ENCODE measurements at places on chromosomes 2 and 18. TPM values are rescaled to one million over a fixed set of nuclear protein-coding genes. Genes with fewer than 3 reads are reported as not detected.
A peak's percentile ranks its signal among the peaks of the same experiment; 100 is the strongest.

Gene UGP2
- total RNA-seq, result 182 TPM

DNA sequence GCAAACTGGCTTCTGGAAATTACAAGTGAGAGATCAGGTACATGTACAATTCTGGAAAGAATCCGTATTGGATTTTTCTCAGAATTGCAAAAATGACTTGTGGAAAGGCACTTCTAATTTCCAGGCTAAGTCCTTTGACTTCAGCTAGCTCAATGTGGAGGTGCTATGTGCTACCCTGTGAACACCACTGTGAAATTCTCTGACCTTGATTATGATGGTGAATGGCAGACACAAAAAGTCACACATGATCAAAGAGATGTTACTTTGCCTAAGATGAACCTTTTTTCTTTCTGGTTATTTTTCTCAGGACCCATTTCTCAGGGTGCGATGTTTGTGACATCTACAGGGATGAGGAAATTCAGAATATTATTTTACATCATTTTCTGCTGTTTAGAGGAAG is 856.6 kb upstream of the VRK2 start:
- no peak for DNase-seq

GRCh38 chr2:96100893-96101304 is 15.5 kb downstream of the ADRA2B start:
- DNase-seq, result no peak

Gene CCBE1
- total RNA-seq, result under 0.01 TPM

- no peak for DNase-seq
Observed at GRCh38 chr2:160144280-160144990, 55.6 kb downstream of the ITGB6 start.

Gene RABL2A
- 4.8 TPM for total RNA-seq

Gene CHRNG
- total RNA-seq, result not detected

Gene PDCD1
- total RNA-seq, result not detected

Gene HOXD10
- 4.4 TPM for total RNA-seq

DNA sequence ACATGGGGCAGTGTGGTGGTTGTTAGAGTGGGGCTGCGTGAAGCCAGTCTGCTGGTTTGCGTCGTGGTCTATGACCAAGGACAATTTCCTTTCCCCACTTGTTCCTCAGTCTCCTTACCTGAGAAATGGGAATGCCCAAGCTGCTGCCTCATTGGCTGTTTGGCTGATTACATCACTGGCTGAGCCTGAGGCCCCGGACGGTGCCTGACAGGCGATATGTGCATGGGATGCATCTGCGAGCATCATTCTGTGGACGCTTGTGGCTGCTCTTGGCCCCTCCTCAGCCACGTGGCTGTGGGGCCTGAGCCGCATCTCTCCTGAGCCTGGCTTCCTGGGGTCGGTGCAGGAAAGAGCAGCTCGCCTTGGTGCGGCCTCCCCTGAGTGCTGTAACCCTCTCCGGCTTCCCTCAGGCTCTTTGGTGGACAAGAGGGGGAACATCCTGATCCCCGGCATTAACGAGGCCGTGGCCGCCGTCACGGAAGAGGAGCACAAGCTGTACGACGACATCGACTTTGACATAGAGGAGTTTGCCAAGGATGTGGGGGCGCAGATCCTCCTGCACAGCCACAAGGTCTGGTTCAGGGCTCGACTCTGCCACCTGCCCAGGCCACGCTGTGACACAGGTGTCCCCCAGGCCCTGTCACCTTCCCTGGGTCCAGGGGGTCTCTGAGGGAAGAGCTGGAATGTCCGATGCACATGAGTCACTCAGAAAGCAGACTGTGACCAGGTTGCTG is 17.2 kb downstream of the CNDP2 start:
- no peak for DNase-seq

GRCh38 chr2:128178650-128179460 is 87.9 kb downstream of the UGGT1 start:
- peak; percentile 82 for DNase-seq

GRCh38 chr18:69109686-69110085 is 291.0 kb upstream of the DOK6 start:
- DNase-seq, result no peak

- DNase-seq, result no peak
Observed at GRCh38 chr2:241910604-241911520, 41.3 kb downstream of the RTP5 start.
